Left renal pelvis (tissue), 4 donors: ENCODE measurements at places on chromosomes 2 and 18. TPM values are rescaled to one million over a fixed set of nuclear protein-coding genes. Genes with fewer than 3 reads are reported as not detected.

HS6ST1 gene
- 51.6 TPM for polyA plus RNA-seq

KLHL14 gene
- 31.1 TPM for polyA plus RNA-seq

CRYGD gene
- polyA plus RNA-seq, result not detected

TUBA3E gene
- polyA plus RNA-seq, result not detected

CROCC2 gene
- polyA plus RNA-seq, result 0.09 TPM

DNAJC5G gene
- 1.7 TPM for polyA plus RNA-seq

ACKR3 gene
- 54.6 TPM for polyA plus RNA-seq

SELENOI gene
- 26.7 TPM for polyA plus RNA-seq

FRZB gene
- polyA plus RNA-seq, result 11.9 TPM

GPR45 gene
- 0.19 TPM for polyA plus RNA-seq

ANKRD53 gene
- polyA plus RNA-seq, result 1.0 TPM

CD8B2 gene
- 0.31 TPM for polyA plus RNA-seq

EMILIN2 gene
- polyA plus RNA-seq, result 34.8 TPM

IAH1 gene
- 52.1 TPM for polyA plus RNA-seq

C2orf78 gene
- polyA plus RNA-seq, result not detected

TMEM185B gene
- 22.7 TPM for polyA plus RNA-seq
